ENCODE measurements at places on chromosomes 3 and 15. TPM values are rescaled to one million over a fixed set of nuclear protein-coding genes. Genes with fewer than 3 reads are reported as not detected.
A peak's percentile ranks its signal among the peaks of the same experiment; 100 is the strongest.

SCN11A gene
- total RNA-seq, result 0.99 TPM

AGBL1 gene
- not detected for total RNA-seq

DNA sequence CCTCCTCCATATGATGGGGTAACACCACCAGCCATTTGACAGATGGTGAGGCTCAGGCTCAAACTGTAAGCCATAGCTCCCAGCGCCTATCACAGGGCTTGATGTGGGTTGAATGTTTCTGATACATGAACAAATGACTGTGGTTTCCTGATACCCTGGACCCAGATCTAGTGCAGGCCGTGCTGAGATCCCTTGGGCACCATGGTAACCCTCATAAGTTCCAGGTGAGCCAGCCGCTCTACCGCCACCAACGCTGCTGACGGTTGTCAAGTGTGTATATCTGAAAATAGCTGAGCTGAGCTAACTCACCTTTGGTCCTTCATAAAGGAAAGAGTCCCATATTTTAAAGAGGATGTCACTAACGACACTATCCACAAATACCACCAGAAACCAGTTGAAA is 74.5 kb downstream of the TBC1D2B start:
- no peak for DNase-seq

CAPN3 gene
- 2.3 TPM for total RNA-seq

DNA sequence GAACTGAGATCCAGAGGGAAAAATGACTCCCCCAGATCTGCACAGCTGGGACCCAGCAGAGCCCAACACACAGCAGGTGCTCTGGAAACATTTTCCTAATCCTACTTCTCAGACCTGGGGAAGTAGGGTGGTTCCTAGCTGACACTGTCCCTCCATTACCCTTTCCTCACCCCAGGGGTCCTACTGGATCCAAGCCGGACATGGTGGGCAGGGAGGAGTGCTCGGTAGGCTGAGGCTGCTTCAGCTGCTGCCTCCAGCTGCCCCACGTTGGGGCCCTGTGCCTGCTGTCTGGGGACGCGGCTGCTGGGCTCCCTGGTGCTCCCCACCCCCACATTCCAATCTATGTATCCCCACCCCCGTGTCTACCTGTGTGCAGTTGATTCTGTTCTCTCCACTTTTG is 29.8 kb upstream of the SLC6A6 start:
- no peak for DNase-seq

CXCR6 gene
- 0.39 TPM for total RNA-seq

GRCh38 chr3:151034303-151034702 is 51.2 kb upstream of the MED12L start:
- peak; percentile 74 for DNase-seq

DNA sequence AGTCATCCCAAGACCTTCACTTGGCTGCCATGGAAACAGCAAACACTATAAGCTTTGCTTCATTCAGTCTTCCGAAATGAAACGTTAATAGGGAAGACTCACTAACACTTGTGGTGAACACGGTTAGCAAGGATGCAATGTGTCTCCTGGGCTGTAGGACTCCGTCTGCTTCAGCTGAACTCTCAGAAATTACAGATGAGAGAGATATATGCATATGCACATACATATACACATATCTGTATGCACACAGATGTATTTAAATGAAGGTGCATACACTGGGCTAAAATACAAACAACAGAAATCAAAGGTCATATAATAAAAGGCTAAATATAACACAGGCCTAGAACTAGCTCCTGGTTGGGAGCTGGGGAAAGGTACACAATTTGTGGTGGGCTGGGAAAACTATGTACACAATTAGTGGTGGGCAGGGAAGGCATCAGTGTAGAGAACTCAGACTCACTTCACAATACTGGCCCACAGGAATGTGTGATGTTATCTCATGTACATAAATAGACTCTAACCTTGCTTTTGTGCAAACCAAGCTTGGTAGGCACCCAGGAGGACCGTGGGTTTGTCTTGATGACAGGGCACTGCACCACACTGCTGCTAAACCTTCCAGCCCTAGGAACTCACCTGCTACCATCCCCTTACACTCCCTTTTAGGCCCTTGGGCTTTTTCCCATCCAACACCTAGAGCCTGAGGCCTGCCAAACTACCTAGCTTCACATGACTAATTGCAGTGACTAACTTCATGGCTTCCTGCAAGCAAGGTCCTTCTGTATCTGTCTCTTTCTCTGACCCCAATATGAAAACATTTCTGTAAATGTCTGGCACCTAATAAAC is 873.1 kb downstream of the NSUN3 start:
- DNase-seq, result no peak

- no peak for DNase-seq
Observed at GRCh38 chr3:44228900-44229299, 12.8 kb upstream of the TOPAZ1 start.

DNA sequence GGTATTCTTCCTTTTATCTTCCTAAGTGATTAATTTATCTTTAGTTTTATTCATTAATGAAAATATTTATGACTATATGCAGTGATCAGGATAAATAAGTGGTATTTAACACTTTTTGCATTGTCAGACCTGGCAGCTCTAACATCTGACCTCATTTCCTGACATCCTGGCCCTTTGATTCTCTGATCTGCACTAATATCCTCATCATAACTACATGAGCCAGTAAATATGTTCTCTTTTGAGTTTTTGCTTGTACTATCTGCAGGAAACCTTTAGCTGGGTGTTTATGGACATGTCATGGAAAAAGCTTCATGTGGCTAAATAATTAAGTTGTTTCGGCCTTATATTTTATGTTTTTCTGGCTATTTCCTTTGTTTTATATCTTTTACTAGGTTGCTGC is 10.5 kb downstream of the NKTR start:
- no peak for DNase-seq

DNA sequence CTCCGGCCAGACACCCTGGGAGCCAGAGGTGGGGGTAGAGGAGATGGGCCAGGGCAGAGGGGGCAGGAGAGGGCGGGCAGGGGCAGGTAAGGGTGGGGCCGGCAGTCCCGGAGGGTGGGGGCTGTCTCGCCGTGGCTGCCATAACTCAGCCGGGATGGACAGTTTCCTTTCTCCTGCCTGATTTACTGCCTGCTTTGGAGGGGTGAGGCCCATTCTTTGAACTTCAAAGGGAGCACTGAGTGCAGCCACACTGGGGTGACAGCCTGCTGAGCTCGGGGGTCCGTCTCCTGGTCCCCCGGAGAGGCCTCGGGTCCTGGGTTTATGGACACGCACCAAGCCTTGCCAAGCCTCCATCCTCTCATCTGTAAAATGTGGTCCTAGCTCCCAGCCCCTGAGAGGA is 135.4 kb downstream of the FBLN2 start:
- DNase-seq, result no peak

- no peak for DNase-seq
Observed at GRCh38 chr3:190175490-190175889, 54.8 kb upstream of the P3H2 start.

CADM2 gene
- total RNA-seq, result 9.6 TPM

DNA sequence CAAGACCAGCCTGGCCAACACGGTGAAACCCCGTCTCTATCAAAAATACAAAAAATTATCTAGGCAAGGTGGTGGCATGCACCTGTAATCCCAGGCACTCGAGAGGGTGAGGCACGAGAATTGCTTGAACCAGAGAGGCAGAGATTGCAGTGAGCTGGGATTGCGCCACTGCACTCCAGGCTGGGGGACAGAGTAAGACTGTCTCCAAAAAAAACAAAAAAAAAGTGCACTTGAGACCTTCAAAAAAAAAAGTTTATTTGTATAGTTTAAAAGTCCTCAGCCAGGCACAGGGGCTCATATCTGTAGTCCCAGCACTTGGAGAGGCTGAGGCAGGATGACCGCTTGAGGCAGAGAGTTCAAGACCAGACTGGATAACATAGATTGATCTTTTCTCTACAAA is 2.1 kb downstream of the PBRM1 start:
- DNase-seq, result no peak

DNA sequence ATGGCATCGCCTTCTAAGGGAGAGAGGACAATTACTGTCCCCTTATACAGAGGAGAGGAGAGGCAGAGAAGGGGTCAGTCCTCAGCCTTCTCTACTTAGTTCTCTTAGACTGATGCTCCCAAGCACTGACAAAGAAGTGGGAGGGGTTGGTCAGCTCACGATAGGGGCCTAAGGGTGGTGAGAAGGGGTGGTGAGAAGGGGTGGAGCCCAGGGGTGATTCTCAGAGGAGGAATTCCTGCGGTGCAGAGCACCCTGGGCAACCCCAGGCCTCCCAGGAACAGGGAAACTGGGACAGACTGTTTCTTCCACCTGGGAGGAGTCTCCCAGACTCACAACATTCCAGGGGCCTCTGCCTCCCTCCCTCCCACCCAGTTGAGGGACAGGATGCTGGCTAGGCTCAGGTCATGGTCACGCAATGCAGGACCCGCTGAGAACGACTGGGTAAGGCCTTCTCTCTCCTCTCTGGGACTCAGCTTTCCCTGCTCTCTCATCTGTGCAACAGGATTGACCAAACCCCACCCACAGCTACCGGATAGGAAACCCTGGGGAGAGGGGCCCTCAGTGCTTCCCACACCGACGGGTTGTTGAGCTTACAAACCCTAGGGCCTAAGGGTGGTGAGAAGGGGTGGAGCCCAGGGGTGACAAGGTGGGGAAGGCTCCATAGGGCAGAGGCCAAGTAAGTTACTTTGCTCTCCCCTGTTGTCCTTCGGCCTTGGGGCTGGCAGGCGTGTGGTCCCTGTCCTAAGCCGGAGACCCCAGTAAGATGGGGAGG is 1.5 kb downstream of the TPRA1 start:
- DNase-seq, result no peak

GRCh38 chr15:23422946-23423708 is 23.9 kb downstream of the GOLGA6L2 start:
- DNase-seq, result no peak

- peak; percentile 31 for DNase-seq
Observed at GRCh38 chr15:83322061-83322460, 37.6 kb upstream of the BNC1 start.

GRCh38 chr3:101084404-101084803 is 91.2 kb upstream of the ABI3BP start:
- DNase-seq, result no peak

DNA sequence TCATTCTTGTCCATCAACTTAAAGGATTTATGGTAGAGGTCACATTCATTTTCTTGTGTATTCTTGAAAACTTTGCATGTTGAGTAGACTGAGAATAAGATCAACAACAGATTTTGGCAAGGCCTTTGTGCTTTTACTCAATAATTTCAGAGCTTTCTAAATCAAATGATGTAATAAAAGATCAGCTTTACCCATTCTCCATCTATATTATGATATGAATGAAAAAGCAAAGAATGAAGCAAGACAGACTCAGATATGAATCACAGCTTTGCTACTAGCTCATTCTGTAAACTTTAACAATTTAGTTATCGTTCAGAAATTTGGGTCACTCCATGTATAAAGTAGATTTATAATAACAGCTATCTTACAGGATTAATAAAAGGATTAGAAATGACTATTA is 275.8 kb upstream of the ARL6 start:
- no peak for DNase-seq

TMEM44 gene
- 3.3 TPM for total RNA-seq

DNA sequence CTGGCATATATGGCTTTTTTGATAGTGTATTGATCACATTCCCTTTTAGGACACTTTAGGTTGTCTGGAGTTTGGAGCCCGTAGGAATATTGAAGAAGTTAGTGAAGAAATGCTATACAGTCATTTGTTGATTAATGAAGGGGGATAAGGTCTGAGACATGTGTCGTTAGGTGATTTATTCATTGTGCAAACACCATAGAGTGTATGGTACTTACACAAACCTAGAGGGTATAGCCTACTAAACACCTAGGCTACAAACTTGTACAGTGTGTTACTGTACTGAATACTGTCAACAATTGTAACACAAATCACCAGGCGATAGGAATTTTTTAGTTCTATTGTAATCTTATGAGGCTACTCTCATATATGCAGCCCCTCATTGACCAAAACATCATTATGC is 3.3 kb downstream of the TPM1 start:
- DNase-seq, result no peak

CGNL1 gene
- 16.2 TPM for total RNA-seq

- no peak for DNase-seq
Observed at GRCh38 chr15:97200161-97200560, 760.3 kb upstream of the ARRDC4 start.

DNA sequence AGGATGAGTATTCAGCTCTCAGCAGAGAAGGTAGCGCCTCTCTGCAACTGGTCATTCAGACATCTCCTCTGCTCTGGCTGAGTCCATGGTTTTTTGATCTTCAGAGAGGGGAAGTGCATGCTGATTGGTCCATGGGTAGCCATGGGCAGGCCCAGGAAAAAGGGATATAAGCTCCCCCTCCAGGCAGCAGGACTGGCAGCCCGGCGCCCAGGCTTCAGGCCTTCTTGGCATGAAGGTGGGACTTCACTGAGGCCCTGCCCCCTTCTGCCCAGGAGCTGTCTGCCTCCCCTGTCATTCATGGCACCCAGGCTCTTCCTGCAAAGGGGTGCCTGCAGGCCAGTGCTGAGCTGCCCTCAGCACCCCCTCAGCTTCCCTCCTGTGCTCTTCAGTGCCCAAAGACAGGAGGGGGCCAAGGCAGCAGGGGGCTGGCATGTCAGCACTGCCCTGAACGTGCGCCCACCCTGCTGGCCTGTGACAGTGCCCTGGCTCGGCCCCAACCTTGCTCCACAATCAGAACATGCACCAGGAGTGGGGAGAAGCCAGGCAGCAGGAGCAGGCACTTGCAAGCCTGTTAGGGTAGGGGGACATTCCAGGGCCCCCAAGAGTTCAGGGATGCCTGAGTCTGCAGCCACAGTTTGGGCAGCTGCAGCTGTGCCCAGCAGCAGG is 13.8 kb upstream of the NR1I2 start:
- DNase-seq, result no peak

DNA sequence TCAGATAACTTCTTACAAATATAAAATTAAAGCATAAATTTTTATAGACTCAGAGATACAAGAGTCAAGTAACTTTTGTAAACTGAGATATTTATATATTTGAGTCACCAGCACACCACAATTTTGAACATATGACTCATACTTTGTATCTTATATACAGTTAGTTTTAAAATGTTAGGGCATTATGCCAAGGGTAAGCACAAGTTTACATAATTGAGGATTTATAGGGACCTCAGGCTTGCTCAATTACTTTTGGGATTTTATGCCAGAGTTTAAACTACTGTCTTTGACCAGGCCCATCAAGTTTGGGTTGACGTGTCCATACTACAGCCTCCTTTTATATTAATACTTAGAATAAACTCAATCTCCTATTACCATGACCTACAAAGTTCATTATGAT is 7.4 kb upstream of the FGF7 start:
- no peak for DNase-seq

TNFAIP8L3 gene
- total RNA-seq, result 15.4 TPM

- DNase-seq, result no peak
Observed at GRCh38 chr15:52337198-52337853, 41.7 kb upstream of the MYO5C start.

- no peak for DNase-seq
Observed at GRCh38 chr3:197151580-197151979, 122.0 kb upstream of the MELTF start.

DNA sequence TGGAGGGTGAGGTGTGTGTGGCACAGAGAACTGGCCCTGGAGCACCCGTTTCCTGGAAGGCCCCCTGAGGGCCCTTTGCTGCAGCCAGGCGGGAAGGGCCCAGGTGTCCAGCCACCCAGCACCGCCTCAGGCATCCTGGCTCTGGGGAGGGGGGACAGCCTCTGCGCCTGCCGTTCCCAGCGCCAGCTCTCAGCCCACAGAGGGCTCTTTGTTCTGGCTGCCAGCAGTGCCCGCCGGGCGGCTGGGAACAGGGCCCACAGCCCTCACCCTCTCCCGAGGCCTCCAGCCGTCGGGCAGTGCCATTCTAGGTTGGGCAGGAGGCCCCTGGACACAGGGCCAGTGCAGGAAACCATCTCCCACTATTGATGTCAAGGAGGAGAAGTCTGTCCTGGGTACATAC is 8.3 kb downstream of the SLC38A3 start:
- no peak for DNase-seq
